ENCODE measurements at places on chromosomes 2 and 18.

- no peak for DNase-seq
These were observed 150.2 kb downstream of the KCNH7 start for GRCh38 chr2:162688403-162688802.

GRCh38 chr18:59715445-59715844 is 18.2 kb upstream of the CCBE1 start:
- no peak for DNase-seq

- DNase-seq = peak; percentile 25
These were observed 34.4 kb downstream of the CENPO start for GRCh38 chr2:24827321-24828237.

DNA sequence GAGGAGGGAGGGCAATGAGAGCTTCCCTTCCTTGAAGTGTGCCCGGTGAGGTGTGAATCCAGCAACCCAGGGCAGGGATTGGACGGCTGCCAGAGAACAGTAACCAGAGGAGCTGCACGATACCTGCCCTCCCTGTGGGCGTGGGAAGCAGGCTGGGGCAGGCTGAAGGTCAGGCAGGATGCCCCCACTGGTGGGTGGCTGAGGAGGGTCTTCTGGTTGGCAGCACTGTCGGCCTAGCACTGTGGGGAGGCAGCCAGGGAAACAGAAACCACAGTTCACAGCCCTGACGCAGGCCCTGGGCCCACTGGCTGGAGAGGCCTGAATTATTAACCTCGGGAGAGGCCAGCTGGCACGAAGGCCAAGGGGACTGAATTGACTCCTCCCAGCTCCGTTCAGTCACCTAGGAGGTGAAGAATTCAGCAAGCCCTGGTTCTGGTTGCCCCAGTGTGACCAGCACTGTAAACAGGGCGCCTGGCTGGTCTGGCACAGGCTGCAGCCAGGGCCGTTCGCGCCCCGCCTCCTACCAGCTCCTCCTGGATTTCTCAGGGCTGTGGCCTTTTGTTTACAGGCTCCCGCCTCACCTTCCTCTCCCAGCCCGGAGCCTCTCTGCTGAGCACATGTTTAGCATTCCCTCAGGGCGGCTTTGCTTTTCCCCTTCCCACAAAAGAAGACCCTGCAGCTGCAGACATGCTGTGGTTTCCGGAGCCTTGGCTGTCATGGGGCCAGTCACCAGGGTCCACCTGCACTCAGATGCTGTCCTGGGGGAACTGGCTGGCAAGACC is 97.8 kb downstream of the B3GNT2 start:
- DNase-seq = no peak

DNA sequence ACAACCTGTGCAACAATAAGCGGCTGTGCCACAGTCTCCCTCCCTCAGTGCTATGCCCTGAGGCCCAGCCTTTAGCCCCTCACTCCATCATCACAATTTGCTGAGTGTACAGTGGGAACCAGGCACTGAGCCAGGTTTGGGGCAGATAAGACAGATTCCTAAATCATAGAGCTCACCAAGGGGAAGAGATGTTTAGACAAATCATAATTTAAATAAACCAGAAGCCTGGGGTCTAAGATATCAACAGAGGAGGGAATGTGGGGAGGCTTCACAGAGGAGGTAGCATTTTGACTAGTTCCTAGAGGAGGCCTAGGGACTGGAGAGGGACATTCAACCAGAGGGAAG is 139.3 kb upstream of the EPAS1 start:
- no peak for DNase-seq

DNA sequence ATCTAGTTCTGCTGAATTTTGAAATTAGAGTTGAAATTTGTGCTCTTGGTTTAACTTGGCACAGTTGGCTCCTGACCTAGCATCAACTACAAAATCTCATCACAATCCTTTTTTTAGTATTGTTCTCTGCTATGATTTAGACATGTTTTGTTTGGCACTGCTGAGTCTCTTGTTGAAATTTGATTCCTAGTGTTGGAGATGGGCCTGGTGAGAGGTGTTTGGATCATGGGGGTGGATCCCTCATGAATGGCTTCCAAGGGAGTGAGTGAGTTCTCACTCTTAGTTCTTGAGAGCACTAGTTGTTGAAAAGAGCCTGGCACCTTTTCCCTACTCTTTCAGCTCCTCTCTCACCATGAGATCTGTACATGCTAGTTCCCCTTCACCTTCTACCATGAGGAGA is 605.6 kb upstream of the SLC39A10 start:
- DNase-seq = no peak

DNA sequence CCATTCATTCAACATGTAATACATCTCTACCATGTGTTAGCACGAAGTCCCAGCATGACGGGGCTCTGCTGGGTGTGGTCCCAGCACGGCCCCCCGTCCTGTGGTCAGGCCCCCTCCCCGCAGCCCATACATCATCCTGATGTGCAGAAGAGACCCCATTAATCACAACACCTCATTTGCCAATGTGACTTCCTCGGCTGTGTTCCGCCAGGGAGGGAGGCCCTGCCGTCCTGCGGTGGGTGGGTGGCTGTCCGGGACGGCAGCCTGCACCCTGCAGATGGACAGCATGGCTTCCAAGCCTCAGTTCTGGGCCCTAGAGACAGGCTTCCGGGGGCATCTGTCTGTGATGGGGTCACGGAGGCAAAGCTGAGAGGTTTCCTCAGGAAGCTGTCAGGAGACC is 254.0 kb downstream of the CYP26B1 start:
- DNase-seq = no peak

DNA sequence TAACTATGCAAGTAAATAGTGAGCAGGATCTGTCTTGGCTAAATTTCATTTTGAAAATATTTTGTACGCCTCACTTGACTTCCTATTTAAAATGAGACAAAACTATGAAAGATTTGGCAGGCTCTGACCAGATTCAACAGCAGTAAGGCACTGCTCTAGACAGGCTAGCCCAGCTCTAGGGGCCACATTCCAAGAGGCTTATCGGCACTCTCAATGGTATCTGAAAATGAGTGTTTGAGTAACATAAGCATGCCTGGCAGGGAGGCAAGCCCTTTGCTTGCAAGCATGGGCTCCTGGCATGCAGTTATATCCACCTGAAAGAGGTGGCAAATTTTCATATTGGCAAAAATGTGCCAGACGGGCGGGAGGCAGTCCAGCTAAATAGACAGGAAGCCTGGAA is 10.5 kb downstream of the CAPN13 start:
- DNase-seq = no peak

DNA sequence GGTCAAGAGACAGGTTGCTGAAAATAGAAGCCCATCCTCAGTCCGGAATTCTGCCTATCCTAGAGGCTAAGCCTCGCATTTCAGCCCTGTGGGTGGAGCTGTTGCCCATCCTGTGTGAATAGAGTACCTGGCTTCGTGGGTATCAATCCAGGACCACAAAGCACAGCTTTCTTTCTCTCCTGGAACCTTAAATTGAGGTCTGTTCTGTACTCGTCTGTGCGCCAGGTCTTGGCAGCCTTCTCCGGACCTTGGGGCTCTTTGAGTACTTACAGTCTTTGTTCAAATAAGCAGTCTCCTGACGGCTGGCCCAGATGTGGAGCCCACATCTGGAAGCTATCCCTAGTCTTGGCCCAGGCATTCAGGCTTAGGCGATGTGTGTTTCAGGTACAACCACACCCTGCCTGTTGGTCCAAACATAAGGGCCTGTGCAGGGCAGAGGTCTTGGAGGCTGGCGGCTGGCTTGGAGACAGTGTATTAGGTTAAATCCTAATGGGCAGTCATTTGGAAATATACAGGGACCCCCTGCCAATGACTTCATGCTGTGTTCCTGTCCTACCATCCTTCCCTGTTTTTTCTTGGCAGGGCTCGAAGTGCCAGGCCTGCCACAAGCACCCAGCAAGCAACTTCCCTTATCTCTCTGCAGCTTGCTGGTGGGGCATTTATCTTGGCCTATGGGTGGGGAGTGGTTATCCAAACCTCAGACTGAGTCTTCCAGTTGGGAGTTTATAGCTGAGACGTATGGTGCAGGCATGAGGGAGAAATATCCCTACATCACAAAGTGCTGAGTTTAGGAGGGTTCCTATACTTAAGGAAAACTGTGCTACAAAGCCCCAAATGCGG is 294.1 kb downstream of the BCL2 start:
- no peak for DNase-seq

DNA sequence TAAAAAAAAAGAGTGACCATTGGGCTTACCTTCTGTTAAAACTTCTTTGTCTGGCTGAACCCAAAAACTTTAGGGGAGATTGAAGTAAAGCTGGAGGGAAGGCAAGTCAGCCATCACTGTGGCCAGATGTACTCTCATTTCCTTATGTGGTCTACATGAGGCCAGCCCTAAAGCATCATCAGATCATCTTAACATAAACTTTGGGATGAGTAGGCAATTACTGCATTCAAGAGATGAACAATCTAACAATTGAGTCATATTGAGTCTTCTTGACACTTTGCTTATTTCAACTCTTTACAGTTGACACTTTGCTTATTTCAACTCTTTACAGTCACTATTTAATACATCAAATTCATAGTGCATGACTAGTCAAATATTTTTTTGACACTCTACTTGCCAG is 155.6 kb downstream of the QPCT start:
- no peak for DNase-seq

GRCh38 chr2:37851828-37852584 is 73.1 kb upstream of the RMDN2 start:
- no peak for DNase-seq

DNA sequence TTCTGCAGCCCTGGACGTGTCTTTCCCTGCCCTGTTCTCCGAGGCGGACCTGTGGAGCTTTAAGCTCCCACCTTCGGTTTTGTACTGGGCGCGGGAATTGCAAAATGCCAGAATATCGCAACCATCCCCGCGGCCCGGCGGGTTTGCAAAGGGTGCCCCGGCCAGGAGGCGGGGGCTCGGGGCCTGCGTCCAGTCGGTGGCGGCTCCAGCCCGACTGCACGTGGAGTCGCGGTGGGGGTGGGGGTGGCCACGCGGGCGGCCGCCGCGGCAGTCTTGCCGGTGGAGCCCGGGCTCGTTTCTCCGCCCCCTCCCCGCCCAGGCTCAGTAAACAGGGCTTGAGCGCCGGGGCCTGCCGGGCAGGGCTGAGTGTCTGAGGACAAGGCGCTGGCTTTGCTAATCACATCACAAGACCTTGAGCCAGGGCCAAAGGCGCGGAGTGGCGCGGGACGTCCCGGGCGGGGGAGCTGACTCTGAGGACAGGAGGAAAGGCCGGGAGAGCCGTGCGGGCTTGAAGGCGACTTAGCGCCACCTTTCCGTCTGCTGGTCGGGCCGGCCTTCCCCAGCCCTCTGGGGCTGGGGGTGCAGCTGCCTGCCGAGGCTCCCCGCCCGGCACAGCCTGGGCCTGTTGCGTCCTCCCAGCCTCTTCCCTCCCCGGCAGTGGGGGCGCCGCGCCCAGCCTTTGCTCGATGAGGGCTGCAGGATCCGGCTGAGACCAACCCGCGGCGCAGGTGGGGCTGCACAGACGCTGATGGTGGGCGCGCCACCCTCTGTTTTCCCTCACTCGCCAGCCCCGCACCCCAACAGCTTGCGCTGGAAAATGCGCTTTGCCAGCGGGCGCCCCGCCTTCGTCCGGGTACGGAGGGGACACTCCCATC is 786 bp upstream of the ZFP36L2 start:
- no peak for DNase-seq

DNA sequence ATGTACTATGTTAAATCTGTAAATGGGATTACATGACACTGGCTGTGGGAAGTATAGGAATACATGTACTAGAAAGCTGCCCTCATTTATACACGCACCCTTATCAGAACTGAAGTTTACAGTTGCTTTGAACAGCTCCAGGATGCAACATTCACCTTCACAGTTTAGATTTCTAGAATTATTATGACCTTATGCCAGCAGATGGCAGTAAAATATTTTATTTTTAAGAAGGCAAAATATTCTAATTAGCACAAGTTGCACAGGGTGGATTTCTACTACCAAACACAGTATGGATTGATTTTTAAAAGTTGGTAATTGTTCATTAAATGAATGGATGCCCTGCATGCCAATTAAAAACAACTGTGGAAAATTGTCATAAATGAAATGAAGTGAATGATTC is 670.4 kb downstream of the KCNJ3 start:
- no peak for DNase-seq

- DNase-seq = no peak
These were observed 315.8 kb downstream of the GULP1 start for GRCh38 chr2:188607501-188607900.

DNA sequence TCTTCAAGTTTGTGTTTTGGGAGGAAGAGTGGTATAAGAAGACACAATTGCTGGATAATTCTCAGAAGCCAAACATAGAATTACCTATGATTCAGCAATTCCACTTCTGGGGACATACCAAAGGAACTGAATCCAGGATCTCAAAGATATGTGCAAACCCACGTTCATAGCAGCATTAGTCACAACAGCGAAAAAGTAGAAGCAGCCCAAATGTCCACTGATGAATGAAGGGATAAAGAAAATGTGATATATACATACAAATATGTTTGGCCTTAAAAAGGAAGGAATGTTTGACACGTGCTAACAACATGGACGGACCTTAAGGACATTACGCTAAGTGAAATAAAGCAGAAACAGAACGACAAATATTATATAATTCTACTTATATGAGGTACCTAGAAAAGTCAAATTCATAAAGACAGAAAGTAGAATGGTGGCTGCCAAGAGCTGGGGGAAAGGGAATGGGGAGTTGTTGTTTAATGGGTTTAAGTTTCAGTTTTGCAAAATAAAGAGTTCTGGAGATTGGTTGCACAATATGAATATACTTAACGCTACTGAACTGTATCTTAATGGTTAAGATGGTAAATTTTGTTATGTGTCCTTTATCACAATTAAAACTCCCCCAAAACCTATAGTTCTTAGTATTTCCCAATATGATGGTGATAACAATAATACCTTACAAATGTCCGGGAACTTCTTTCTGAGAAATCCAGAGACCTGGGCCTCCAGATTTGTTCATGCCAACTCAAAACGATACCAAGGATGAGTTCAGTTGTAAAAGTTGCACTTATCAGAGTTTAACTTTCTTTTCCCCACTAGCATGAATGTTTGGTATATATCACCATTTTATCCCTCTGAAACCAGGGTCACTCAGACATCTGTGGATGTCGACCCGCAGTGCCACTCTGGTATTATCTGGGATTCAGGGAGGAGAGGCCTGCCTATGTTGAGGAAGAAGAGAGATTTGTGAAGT is 33.7 kb upstream of the WIPF1 start:
- DNase-seq = no peak

- DNase-seq = no peak
These were observed 58.4 kb downstream of the ARL4C start for GRCh38 chr2:234438305-234438977.

DNA sequence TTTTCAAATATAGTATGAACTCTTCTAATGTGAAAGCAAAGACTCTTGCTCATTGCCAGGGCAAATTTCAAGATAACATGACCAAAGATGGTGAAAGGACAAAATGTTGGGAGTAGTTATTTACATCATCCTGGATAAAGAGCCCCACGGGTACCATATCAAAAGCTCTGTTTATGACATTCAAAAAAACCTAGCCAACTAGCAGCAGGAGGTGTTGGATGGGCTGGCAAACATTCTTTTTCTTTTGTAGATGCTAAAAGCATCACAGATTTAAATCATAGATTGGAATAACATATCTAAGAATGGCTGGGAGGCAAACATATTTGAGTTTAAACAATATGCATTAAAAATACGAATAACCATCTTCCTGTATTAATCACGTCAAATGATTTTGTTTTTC is 153.5 kb downstream of the ICOS start:
- DNase-seq = no peak
